Memory B cell (primary cell): ENCODE measurements at places on chromosomes 12 and 14.
A peak's percentile ranks its signal among the peaks of the same experiment; 100 is the strongest.

- H3K4me3 ChIP-seq = no peak overlapping the region
- peaks cover 2% of the 10 kb centered on the region for H3K27me3 ChIP-seq
- no peak overlapping the region for H3K27ac ChIP-seq
- no peak for DNase-seq
Measured at GRCh38 chr12:120283318-120283717, 8.4 kb downstream of the RNU4-2 start.

GRCh38 chr14:96265383-96266095 lies 9.5 kb downstream of the BDKRB1 start:
- no peak for DNase-seq
- H3K4me3 ChIP-seq = no peak overlapping the region
- peaks cover 15% of the 10 kb centered on the region for H3K27me3 ChIP-seq
- H3K4me1 ChIP-seq = no peaks in the 10 kb centered on the region
- H3K27ac ChIP-seq = no peak overlapping the region
- H3K36me3 ChIP-seq = no peaks in the 10 kb centered on the region

DNA sequence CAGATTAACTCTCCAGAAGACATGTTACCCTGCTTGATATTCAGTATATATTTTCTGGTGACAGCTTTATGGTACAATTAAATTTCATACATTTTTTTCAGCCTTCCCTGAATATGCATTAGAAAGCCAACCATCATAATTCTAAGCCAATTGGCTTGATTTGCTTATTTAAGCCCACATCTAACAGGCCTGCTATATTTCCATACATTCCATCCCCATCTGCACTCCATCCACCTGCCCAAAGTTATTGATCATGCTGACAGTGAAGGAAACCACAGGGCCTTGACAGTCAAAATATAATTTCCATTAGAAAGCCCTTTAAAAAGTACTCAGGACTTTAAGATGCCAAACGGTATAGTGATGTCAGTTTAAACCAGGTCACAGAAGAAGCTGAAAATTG lies 164.3 kb downstream of the GXYLT1 start:
- no peaks in the 10 kb centered on the region for H3K4me1 ChIP-seq
- no peak overlapping the region for H3K4me3 ChIP-seq
- H3K27ac ChIP-seq = no peak overlapping the region
- H3K27me3 ChIP-seq = peaks cover 10% of the 10 kb centered on the region
- no peaks in the 10 kb centered on the region for H3K36me3 ChIP-seq

GRCh38 chr12:49974231-49974675 lies 1.5 kb downstream of the AQP6 start:
- H3K27ac ChIP-seq = no peak overlapping the region
- no peaks in the 10 kb centered on the region for H3K4me1 ChIP-seq
- DNase-seq = no peak

DNA sequence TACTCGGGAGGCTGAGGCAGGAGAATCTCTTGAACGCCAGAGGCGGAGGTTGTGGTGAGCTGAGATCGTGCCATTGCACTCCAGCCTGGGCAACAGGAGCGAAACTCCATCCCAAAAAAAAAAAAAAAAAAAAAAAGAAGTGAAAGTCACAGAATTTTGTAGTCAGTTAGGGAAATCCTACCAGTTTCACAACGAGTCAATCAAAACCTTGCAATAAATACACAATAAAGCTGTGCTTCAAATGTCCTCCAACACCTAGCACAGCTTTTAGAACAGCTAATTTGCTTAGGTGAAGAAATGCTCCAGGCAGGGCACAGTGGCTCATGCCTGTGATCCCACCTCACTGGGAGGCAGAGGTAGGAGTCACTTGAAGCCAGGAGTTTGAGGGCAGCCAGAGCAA lies 112.8 kb upstream of the ATF7IP start:
- H3K4me1 ChIP-seq = peaks cover 21% of the 10 kb centered on the region
- no peak overlapping the region for H3K27ac ChIP-seq
- DNase-seq = no peak
- H3K27me3 ChIP-seq = no peaks in the 10 kb centered on the region
- no peaks in the 10 kb centered on the region for H3K36me3 ChIP-seq
- no peak overlapping the region for H3K4me3 ChIP-seq

GRCh38 chr14:96267916-96268315 lies 11.9 kb downstream of the BDKRB1 start:
- DNase-seq = no peak
- H3K27ac ChIP-seq = no peak overlapping the region
- H3K36me3 ChIP-seq = no peaks in the 10 kb centered on the region
- H3K27me3 ChIP-seq = peaks cover 16% of the 10 kb centered on the region
- H3K4me3 ChIP-seq = no peak overlapping the region
- no peaks in the 10 kb centered on the region for H3K4me1 ChIP-seq

DNA sequence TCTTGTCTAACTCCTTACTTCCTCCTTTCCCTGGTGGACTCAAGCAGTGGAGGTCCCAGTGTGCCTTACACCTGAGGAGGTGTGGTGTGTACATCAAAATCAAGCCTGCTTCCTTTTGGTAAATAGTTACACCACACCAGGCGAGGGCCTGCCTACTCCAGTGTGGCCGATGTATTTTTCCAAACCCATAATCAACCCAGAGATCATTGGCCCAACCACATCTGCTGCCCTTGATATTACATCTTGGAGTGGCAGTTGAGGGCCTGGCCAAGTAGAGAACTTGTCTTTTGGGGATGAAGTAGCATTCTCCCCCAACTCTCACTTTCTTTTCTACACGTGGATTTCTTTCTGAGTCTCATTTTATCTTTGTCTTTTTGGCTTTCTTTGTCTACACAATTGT lies 187.4 kb downstream of the EFCAB11 start:
- peaks cover 2% of the 10 kb centered on the region for H3K36me3 ChIP-seq
- DNase-seq = no peak
- H3K4me1 ChIP-seq = peaks cover 31% of the 10 kb centered on the region
- H3K4me3 ChIP-seq = peak overlapping the region; percentile 22

GRCh38 chr12:93243689-93244513 lies 133.8 kb upstream of the NUDT4 start:
- no peak for DNase-seq
- H3K4me3 ChIP-seq = no peak overlapping the region
- no peak overlapping the region for H3K27ac ChIP-seq
- peaks cover 32% of the 10 kb centered on the region for H3K4me1 ChIP-seq
- peaks cover 4% of the 10 kb centered on the region for H3K36me3 ChIP-seq

GRCh38 chr14:78633752-78634151 lies 463.6 kb downstream of the NRXN3 start:
- peaks cover 8% of the 10 kb centered on the region for H3K27me3 ChIP-seq
- no peak for DNase-seq
- no peaks in the 10 kb centered on the region for H3K36me3 ChIP-seq
- no peak overlapping the region for H3K27ac ChIP-seq
- H3K4me1 ChIP-seq = no peaks in the 10 kb centered on the region

DNA sequence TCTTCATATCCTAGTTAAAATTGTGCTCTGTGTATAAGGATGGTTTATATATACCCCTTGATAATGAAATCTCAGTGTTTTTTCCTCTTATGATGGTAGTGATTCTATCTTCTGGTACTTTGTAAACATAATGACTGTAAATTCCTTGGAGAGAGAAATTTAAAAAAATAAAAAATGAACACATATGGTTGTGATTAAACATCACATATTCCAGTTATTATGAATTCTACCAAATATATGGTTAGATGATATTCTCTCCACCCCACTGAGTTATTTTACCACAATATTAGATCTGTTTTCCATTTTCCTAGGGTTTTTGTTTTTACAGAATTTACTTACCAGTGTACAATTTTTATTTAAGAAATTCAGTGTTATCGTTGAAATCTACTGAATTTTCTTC lies 481.9 kb upstream of the NOVA1 start:
- H3K27me3 ChIP-seq = no peaks in the 10 kb centered on the region
- no peak overlapping the region for H3K4me3 ChIP-seq
- DNase-seq = no peak
- no peak overlapping the region for H3K27ac ChIP-seq

GRCh38 chr12:20320552-20320951 lies 47.8 kb upstream of the PDE3A start:
- H3K4me1 ChIP-seq = no peaks in the 10 kb centered on the region
- no peak for DNase-seq
- H3K27me3 ChIP-seq = no peaks in the 10 kb centered on the region

- no peak overlapping the region for H3K4me3 ChIP-seq
- H3K4me1 ChIP-seq = peaks cover 8% of the 10 kb centered on the region
- peaks cover 30% of the 10 kb centered on the region for H3K27me3 ChIP-seq
- no peak for DNase-seq
- no peak overlapping the region for H3K27ac ChIP-seq
Measured at GRCh38 chr14:93789228-93790130, 1.2 kb upstream of the PRIMA1 start.

- H3K4me3 ChIP-seq = no peak overlapping the region
- no peaks in the 10 kb centered on the region for H3K27me3 ChIP-seq
- H3K4me1 ChIP-seq = peaks cover 15% of the 10 kb centered on the region
Measured at GRCh38 chr12:113298861-113299545, 35.9 kb downstream of the SLC8B1 start.

- H3K36me3 ChIP-seq = no peaks in the 10 kb centered on the region
- peak overlapping the region; percentile 97 for H3K27ac ChIP-seq
- peak; percentile 28 for DNase-seq
- peak overlapping the region; percentile 44 for H3K4me3 ChIP-seq
- H3K27me3 ChIP-seq = no peaks in the 10 kb centered on the region
Measured at GRCh38 chr12:4145990-4146859, 127.3 kb upstream of the CCND2 start.
